T-cell (primary cell): ENCODE measurements at places on chromosomes 12 and 14.

DNA sequence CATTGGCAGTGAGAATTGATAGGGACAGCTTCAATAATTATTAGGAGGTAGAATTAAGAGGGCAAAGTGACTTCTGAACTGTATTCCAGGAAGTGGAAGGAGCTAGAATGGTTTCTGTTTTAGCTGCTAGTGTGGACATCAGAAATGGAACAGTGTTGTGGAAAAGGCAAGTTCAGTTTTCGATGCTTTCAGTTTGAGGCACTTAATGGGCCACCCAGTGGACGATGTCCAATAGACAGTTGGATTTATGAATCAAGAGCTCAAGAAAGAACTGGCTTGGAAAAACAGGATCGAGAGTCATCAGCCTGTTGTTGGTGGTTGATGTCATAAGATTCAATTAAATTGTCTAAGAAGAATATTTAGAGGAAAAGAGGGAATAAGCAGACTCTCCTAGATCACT, 136.3 kb downstream of the DYRK2 start:
- DNase-seq: no peak

DNA sequence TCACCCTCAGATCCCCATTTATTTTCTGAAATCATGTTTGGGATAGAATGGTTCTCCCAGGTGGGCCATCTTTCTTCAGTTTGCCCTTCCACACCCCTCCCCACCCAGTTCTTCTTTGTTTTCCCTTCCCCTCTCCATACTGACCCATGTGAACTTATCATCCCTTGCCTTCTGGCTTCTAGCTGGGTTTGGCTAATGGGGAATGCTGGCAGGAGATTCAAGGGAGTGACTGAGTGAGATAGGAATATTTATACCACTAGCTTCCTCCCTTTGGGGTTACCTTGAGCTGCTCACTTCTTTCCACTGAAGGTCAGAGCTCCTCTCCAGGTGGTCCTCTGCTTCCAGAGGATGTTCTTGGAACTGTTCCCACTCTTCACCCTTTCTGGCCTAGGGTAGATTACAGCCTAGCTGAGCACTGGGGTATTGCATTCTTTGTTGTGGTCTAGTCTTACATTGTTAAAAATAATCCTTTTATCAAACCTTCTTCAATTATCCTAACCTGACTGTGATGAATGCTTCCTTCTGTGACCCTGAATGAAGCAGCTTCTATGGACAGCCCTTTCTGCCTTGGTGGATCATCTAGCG, 88.3 kb upstream of the ATP2B1 start:
- no peak for DNase-seq

DNA sequence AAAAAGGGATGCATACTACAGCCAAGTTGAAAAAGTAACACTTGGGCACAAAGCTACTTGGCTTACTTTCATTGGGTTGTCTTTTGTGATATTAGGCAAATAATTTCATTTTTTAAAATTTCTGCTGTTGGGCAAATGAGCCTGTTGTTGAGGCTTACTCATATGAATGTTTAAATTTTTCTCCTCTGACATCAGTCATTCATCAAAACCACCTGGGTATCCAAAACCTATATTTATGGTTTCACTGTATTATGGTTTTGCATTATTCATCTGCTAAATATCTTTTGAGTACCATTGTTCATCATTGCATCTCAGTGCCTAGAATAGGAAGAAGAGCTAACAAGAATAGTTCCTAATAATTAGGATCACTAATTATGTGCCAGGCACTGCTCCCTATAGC, 28.1 kb downstream of the DYRK2 start:
- no peak for DNase-seq

DNA sequence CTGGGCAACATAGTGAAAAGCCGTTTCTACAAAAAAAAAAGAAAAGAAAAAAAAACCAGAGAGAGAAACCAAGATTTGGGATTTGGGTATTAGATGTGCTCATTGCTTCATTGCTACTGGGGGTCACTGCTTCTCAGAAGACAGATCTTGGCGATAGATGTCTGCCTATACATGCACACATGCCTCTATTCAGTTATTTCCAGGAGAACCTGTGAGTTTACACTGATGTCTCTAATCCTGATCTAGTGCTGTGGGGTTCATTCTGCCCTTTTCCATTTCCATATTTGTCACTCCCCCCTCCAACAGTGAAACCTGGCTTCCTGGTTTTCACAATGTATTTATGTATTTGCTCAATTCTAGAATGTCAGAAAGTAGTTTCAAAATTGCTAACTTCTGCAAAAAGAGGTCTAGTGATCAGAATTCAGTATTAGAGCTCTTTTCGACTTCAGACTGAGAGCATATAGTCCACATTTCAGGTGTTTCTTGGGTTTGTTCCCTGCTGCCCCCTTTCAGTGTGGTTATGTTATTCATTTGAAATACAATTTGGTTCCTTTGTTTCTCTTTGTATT, 111.0 kb downstream of the SLC25A47 start:
- no peak for DNase-seq

GRCh38 chr14:59358102-59358501, 107.1 kb downstream of the GPR135 start:
- no peak for DNase-seq

DNA sequence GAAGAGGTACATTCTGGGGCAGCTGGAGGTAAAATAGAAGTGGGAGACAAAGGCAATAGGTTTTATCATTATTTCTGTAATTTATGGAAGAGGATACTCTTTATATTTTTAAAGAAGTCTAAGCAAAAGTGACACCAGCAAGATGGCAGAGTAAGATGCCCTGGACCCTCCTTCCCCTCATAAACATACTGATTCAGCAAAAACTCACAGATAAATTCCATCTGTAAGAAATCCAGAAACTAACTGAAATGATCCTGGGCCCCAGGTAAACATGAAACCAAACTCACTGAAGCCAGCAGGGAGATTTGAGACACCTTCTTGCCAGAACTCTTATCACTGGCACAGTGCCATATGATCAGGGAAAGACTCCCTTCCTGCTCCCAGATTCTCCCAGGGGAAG, 79.9 kb downstream of the GCH1 start:
- DNase-seq: no peak

- no peak for DNase-seq
Observed at GRCh38 chr12:15688202-15688736, 100.9 kb downstream of the EPS8 start.

DNA sequence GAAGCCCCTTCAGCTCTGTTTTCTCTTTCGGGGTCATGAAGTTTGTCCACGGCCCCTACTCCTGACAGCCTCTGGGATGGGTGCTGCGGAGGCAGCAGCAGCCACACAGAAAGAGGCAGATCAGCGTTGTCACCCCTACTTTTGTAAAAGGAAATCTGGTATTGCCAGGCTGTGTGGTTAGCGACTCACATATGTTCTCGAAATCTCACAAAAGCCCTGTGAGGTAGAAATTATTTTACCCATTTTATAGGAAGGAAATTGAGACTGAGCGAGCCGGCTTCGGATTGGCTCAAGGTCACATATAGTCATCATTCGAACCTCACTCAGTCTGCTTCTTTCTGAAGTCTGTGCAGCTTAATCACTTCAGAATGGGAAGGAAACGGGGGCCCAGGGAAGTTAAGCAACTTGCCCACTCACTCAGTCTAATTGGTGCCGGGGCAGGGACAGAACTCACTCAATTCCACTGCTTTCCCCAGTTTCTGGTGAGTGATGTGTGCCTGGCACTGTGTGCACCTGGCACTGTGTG, 1.1 kb upstream of the CKAP4 start:
- DNase-seq: no peak

GRCh38 chr12:98154850-98155249, 360.5 kb upstream of the TMPO start:
- DNase-seq: no peak

GRCh38 chr14:90965765-90966164, 94.7 kb downstream of the RPS6KA5 start:
- no peak for DNase-seq

DNA sequence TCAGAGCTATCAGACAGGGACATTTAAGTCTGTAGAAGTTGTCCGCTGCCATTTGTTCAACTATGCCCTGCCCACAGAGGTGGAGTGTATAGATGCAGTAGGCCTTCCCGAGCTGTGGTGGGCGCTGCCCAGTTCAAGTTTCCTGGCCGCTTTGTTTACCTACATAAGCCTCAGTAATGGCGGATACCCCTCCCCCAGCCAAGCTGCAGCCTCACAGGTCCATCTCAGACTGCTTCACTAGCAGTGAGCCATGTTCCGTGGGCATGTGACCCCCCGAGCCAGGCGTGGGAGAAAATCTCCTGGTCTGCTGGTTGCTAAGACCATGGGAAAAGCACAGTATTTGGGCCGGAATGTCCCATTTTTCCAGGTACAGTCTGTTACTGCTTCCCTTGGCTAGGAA, 165.9 kb downstream of the MIPOL1 start:
- DNase-seq: no peak

DNA sequence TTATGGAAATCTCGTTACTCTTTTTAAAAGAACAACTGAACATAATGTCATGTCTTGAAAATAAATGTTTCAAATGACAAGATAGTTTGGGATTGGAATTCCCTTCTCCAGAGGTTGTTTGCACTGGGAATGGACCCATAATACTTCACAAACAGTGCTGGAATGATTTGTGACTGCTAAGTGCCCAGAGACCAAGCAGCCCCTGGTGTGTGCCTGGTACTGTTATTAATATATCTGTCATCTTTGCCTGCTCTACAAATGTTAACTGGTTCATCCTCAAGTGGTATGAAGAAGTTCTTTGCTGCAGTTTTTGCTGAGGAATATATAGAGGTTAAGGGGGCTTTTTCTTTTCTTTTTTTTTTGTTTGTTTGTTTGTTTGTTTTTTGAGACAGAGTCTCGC, 64.9 kb upstream of the DACT1 start:
- no peak for DNase-seq

DNA sequence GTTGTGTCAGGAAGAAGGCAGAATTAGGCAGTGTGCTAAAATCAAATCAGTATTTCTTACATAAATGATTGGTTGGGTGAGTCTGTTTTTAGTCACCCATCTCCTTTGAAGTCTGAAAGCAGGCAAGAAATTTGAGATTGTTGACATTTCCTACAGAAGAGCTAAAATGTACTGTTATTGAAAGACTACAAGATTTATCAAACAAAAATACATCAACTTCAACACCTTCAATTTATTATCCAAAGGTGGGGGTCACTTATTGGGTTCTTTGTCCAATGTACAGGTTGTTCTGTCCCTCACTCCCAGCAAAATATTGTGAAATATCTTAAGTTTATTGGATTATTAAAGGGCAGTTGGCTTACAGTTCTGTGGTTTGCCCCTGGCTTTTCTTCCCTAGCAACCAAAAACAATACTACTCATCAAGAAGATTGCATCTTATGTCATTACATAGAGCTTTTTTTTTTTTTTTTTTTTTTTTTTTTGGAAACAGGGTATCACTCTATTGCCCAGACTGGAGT, 20.6 kb upstream of the PKP2 start:
- DNase-seq: no peak
